Kidney epithelial cell (primary cell): ENCODE measurements at places on chromosomes 5 and 9. TPM values are rescaled to one million over a fixed set of nuclear protein-coding genes. Genes with fewer than 3 reads are reported as not detected.

The APBA1 gene
- 1.1 and 1.8 TPM in 2 replicates for total RNA-seq

- DNase-seq = no peak
Measured at GRCh38 chr5:176803943-176804498, 6.3 kb upstream of the UNC5A start.

DNA sequence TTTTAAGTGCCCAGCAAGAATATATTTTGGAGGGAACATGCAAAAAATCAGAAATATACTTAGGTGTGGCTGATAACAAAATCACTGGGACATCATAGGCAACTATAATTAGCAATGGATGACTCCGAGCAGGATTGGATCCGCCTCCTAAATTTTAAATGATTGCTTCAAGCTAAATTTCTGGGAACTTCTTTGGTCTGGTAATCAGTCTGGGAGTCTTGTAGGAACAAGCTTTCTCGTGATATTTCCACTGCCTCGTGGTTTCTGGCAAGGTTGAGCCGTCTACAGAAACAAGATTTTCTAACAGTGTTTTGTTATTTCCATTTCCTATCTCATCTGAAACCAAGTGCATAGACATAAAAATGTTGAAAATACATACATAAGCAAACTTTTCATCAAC lies 232.6 kb downstream of the BNC2 start:
- DNase-seq = no peak

GRCh38 chr5:179375831-179376365 lies 30.6 kb upstream of the ADAMTS2 start:
- DNase-seq = no peak

DNA sequence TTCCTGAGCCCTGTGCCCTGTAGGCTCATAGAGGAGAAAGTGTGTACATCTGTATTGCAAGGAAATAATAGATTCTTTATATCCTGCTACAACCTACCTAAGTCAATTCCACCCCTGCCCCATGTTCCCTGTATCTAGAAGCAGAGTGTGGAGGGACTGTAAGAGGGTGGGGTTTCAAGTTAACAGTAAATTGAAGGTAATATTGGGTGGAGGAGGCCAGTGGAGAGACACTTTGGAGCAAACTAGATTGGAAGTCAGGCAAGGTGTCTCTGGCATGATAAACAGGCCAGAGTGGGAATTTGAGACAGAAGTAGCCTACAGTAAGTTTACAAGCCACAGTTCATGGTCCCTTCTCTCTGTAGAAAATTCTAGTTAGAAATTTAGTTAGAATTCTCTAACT lies 2.3 kb upstream of the HEMGN start:
- DNase-seq = no peak

- no peak for DNase-seq
Measured at GRCh38 chr9:79559495-79560181, 12.1 kb upstream of the TLE4 start.
